Parietal lobe (tissue), 2 donors: ENCODE measurements at places on chromosomes 13 and 19. TPM values are rescaled to one million over a fixed set of nuclear protein-coding genes. Genes with fewer than 3 reads are reported as not detected.

Gene CD70
- not detected for total RNA-seq

Gene QPCTL
- 4.7 TPM for total RNA-seq

Gene GJB2
- total RNA-seq = 0.63 TPM

Gene BRME1
- 21.9 TPM for total RNA-seq

Gene ATP8B3
- under 0.01 TPM for total RNA-seq

Gene LGALS4
- not detected for total RNA-seq

Gene GIPR
- 0.31 TPM for total RNA-seq

Gene PODNL1
- not detected for total RNA-seq

Gene FXYD1
- total RNA-seq = not detected

Gene KCNN4
- not detected for total RNA-seq

Gene NFKBIB
- total RNA-seq = 3.8 TPM

Gene ONECUT3
- total RNA-seq = not detected

Gene MCF2L
- 201 TPM for total RNA-seq

Gene ZNF699
- total RNA-seq = 26.3 TPM

Gene POSTN
- 1.3 TPM for total RNA-seq
